Left lobe of liver (tissue), 2 donors: ENCODE measurements at places on chromosomes 2 and 18. TPM values are rescaled to one million over a fixed set of nuclear protein-coding genes. Genes with fewer than 3 reads are reported as not detected.

Gene SPOPL
- 11.3 TPM for total RNA-seq

Gene STARD6
- not detected for total RNA-seq

Gene LHCGR
- not detected for total RNA-seq

Gene SP9
- not detected for total RNA-seq

Gene UGT1A4
- total RNA-seq: 454 TPM

DNA sequence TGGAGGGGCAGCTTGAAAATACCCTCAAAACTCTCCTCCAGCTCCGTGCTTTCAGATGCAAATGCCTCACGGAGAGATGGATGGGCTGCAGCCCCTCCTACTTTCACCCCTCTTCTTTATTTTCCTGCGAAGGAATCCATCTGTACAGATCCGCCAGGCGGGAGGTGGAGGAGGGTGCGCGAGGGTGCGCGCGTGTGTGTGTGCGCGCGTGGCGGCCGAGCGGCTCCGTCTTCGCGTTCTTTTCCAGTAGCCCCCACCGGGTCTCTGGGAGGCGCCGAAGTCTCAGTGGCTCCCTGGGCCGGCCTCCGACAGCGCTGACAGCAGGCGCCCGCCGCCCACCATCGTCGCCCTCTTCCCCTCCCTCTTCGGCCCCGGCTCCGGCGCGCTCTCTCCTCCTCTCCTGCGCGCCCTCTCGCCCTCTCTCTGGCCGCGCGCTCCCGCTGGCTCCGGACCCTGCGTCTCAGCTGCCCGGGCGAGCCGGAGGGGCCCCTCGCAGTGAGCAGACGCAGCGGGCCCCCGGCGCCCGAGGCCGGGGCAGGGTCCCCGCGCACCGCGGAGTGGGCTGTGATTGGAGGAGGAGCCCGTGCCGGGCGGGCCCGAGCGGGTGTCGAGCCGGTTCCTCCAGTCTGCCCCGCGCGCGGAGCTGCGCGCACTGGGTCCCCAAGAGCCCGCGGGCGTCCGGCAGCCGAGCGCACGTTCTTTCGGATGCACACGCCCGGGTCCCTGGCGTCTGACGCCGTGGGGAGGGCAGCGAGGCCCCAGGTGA lies at the start of gene CDH7:
Gene CDH7 (plus strand): TSS at position 624 of the 766 bp plus-strand sequence. CDS start 11,831 bp downstream, outside the sequence.
- DNase-seq: no peak

DNA sequence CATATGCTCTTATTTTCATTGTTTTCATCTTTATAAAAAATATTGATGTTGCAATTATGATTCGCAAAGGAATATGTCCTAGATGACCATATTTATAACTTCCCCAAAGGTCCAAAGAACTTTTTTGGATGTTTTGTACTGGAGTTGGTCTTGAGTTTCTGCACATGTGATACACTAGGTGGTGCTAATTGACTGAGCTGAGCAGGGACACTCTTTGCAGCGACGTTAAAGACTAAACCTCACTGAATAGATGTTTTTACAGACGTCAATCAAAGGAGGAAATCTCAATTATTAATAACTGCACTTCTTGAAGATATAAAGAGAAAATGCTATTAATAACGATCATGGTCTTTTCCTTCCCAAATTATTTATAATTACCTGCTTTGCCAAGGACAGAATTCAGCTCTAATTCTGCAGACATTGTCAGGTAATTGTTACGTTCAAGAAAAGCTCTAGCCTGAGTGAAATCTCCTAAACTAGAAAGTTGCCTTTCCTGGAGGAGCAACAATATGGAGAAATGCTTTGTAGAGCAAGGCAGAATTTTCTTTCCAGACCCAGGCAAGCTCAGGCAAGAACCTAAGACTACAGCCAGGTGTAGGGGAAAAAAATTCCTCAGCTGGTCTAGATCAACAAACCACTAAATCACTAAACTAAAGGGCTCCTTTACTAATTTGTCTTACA lies 119.3 kb upstream of the RBBP8 start:
- DNase-seq: no peak

DNA sequence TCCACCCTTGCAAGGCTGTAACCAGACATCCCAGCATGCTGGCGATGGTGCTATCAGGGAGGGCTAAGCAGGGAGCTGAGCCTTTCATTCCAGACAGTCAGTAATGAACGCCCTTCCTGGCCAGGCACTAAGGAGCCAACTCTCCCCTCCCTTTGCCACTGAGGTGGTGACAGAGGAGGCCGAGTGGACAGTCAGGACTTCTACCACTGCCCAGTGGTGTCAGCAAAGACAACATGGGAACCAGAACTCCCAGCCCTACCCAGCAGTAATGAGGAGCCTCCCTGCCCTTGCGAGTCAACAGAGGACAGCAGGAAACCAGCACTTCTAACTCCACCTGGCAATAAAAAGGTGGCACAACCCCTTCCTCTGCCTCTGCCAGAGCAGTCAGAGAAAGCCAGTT lies 68.6 kb downstream of the ZAP70 start:
- no peak for DNase-seq

DNA sequence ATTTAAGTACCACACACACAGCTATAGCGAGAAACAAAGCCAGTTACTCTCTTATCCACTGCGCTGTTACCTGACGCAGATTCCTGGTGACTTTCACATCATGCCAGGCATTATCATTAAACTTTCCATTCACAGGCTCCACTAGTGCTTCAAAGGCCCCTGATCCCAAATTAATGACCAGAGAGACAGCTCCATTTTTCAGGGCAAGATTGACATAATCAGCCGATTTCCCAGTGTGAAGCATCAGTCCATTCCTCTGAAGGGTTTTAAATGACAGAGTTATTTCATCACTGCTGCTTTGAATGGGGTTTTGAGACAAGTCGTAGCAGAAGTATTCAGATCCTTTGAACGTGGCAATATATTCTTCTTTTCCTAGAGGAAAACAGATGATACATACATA lies 408.7 kb downstream of the NRXN1 start:
- DNase-seq: no peak

DNA sequence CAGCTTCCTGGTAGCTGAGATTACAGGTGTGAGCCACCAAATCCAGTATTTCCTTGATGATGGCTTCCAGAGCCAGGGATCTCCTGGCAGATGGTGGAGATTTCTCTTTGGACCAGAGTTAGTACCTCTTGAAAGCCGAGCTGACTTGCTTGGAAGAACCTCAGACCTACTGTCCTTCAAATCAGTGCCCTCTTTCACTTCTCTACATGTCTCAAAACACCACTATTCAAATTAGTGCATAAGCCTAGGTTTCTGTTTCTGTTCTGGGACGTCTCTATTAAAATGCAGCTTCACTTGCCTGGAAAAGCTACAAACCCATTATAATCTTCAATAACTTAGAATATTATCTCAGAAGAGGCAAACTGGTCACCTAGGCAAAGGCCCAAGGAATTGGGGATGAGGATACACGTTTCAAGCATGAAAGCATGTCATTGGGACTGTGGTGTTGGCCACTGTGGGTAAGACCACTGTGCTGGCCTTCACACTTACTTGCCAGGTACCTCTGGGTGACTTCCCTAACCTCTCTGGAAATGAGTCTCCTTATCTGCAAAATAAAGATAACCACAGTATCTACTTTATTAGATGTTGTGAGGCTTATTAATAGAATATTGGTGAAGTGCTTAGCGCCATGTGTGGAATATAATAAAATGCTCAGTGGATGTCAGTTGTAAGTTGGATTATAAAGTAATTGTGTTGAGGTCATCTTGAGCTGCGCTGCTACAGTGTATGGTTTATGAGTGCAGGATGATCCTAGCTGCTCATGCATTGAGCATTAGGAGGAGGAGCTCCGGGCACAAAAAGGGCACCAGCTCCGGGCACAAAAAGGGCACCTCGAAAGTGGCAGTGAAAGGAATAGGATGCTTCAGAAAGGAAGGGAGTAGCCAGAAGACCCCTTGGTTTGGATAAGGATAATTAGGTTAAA lies 84.5 kb downstream of the DOCK10 start:
- no peak for DNase-seq

DNA sequence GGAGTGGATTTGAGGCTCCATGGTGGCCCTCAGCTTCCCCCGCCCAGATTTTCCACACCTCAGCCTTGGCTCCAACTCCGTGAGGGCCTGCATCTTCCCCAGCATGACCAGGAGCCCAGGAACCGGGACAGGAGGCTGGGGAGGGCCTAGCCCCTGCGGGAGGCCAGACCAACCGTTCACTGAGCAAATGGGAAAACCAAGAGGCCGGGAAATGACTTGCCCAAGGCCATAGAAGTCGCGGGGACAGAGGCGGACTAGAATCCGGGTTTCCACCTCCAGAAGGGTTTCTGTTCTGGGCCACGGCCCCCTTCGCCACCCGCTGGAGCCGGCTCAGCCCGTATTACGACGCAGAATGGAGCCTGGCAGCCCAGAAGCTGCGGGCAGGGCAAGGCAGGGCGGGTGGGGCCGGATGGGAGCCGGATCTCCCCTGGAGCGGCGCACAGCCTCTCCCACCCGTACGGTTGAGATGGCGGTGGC lies 7.9 kb upstream of the CRYBA2 start:
- DNase-seq: no peak

- no peak for DNase-seq
Measured at GRCh38 chr2:36373149-36373926, 17.8 kb downstream of the CRIM1 start.

GRCh38 chr2:199850218-199850717 lies 724 bp downstream of the FTCDNL1 start:
- no peak for DNase-seq

DNA sequence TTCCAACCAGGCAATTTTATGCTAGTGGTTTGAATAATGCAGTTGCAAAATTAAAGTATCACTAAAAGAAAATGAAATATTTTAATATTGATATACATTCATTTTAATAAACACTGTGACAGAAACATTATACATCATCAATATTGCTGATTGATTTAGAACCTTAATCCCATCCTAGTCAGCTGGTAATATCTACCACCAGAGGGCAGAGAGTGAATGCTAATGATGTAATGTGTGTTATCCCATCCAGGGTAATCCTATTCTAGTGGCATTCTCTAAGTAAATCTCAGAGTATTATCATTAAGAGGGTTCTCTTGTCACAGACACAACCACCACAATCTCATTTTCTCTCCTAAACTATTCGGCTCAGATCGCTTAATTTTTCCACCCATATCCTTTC lies 477.4 kb downstream of the CPS1 start:
- no peak for DNase-seq

DNA sequence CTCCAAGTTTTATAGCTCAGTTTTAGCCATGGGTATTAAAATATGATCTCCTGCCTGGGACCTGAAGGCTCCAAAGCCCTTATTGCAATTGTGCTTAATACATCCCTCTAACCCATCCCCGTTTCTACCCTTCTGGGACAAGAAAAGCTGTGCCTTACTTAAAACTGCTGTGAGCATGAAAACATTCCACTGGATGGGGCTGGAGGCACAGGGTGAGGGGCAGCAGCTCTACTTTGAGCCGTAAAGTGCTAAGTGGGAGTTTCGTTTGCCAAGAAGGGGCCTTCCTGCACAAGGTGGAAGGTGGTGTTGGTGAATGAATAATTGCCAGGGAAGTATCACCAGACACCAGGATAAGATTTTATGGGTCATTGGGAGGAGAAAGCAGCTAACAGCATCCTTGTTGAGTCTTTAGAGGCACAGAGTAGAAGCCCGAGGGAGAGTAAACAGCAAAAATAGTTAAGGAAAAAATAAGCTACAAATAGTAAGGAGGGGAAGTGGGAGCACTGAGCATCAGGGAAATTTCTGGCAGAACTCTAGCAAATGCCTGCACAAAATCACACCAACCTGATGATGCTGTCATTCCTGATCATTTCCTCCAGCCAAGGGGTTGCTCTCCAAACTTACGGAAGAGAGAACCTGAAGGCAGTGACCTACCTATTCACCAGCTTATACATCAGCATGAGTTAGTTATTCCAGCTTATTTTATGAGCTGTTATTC lies 218.4 kb downstream of the MREG start:
- no peak for DNase-seq

GRCh38 chr2:170157025-170157684 lies 20.8 kb upstream of the MYO3B start:
- DNase-seq: no peak

DNA sequence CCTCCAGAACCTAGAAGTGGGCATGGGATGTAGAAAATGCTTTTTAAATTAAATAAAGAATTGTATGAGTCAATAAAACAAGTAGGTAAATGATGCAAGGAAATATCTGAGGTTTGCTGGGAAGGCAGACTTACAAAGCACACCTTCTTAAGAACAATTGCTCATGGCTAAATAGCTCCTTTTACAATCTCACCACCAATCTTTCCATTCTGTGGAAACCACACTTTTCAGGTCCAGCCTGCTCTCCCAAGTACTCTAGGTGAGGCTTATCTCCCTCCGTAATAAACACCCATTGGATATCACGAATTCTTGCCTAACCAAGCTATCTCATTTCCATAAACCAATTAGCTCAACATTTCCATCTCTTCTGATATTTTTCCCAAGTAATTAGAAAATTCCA lies 91.5 kb upstream of the SLC8A1 start:
- no peak for DNase-seq

DNA sequence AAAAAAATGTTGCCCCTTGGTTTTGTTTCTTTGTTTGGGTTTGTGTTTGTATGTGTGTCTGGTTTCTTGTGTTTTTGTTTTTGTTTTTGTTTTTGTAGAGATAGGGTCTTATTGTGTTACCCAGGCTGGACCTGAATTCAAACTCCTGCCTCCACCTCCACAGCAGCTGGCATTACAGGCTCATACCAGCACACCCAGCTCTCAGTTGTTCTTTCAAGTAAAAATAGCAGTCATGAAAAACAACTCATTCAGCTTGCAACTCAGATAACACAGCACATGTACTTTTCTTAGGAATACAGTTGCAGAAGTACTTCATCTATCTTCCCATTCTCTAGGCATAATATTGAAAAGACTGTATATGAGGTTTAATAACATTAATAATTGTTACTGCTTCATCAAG lies 37.0 kb downstream of the ZC3H8 start:
- DNase-seq: no peak

GRCh38 chr2:218081063-218081462 lies 12.0 kb downstream of the RUFY4 start:
- no peak for DNase-seq

- no peak for DNase-seq
Measured at GRCh38 chr2:134570676-134571075, 148.1 kb downstream of the TMEM163 start.

DNA sequence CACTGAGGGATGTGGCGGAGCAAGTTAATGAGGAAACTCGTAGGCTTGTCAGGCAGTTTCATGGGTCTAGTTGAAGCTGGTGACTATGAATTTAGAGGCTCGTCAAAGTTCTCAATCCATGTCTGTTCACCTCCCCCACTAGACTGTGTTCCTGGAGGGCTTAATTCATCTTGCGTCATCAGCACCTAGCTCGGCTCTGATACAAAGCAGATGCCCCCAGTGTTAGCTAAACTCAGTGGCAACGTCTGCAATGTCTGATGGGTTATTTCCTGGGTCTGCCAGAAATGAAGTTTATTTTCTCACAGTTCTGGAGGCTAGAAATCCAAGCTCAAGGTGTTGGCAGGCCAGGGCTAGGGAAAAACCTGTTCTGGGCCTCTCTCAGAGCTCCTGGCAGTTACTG lies 140.6 kb downstream of the PID1 start:
- DNase-seq: no peak

GRCh38 chr2:217475101-217475500 lies 527.7 kb downstream of the TNS1 start:
- no peak for DNase-seq
